A549 treated with ZK216348 at 1 μM for 4 hours (cell line): ENCODE measurements at places on chromosomes 7 and 10. TPM values are rescaled to one million over a fixed set of nuclear protein-coding genes. Genes with fewer than 3 reads are reported as not detected.

The PCBD1 gene
- total RNA-seq: 188 to 260 TPM (median 234 TPM) in 5 replicates

The NUDCD3 gene
- 47.7 to 67.2 TPM (median 61.0 TPM) in 5 replicates for total RNA-seq

The MTG1 gene
- 37.4 to 57.0 TPM (median 51.0 TPM) in 5 replicates for total RNA-seq

The ZNF425 gene
- 1.3 to 1.9 TPM (median 1.5 TPM) in 5 replicates for total RNA-seq

The CALML5 gene
- not detected in 5 replicates for total RNA-seq

The CACNA2D1 gene
- 4.4 to 11.1 TPM (median 10.9 TPM) in 5 replicates for total RNA-seq

The GRID1 gene
- 0.11 to 0.41 TPM (median 0.20 TPM) in 4 of 5 replicates, not detected in the other for total RNA-seq

The HOXA3 gene
- total RNA-seq: 3.8 to 9.6 TPM (median 8.0 TPM) in 5 replicates

The KCNH2 gene
- total RNA-seq: 0.71 to 1.2 TPM (median 0.98 TPM) in 5 replicates

The INMT gene
- total RNA-seq: not detected in 5 replicates

The WDFY4 gene
- total RNA-seq: not detected in 5 replicates

The MRPS16 gene
- total RNA-seq: 123 to 186 TPM (median 177 TPM) in 5 replicates

The PSD gene
- total RNA-seq: 0.34 to 0.61 TPM (median 0.51 TPM) in 5 replicates

The TAS2R3 gene
- not detected in 5 replicates for total RNA-seq

The SLC13A1 gene
- not detected in 5 replicates for total RNA-seq

The ERV3-1 gene
- 3.6 to 4.4 TPM (median 4.0 TPM) in 5 replicates for total RNA-seq

The CUBN gene
- total RNA-seq: 0.01 to 0.23 TPM (median 0.02 TPM) in 5 replicates

The TEX36 gene
- not detected in 5 replicates for total RNA-seq

The CPXM2 gene
- not detected in 5 replicates for total RNA-seq

The SKIDA1 gene
- 1.1 to 1.6 TPM (median 1.3 TPM) in 5 replicates for total RNA-seq

The BET1 gene
- 19.4 to 30.3 TPM (median 24.2 TPM) in 5 replicates for total RNA-seq
